Fibroblast of skin of left quadriceps (primary cell): ENCODE measurements at places on chromosomes 12 and 14.

GRCh38 chr12:114694436-114695304 is 10.7 kb upstream of the TBX3 start:
- DNase-seq: no peak

GRCh38 chr14:56295743-56296142 is 177.5 kb downstream of the PELI2 start:
- DNase-seq: no peak

GRCh38 chr14:22280497-22281316 is 308.3 kb downstream of the DAD1 start:
- no peak for DNase-seq

DNA sequence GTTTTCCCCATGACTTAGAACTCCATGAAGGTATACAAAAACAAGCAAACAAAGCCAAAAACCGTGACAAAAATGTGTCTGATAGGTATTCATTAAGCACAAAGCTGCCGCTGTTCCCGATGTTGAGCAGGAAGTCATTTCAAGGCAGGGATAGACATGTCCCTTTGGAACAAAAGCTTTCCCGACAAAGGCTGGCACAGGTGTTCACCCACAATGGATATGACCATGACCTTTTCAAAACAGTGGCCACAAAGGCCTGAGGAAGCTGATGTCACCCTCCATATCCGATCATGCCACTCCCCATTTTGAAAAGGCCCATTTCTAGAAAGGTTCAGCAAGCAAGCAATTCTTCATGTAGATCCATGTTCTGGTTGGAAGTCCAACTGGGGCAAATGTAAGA is 279.1 kb downstream of the BTG1 start:
- DNase-seq: no peak

DNA sequence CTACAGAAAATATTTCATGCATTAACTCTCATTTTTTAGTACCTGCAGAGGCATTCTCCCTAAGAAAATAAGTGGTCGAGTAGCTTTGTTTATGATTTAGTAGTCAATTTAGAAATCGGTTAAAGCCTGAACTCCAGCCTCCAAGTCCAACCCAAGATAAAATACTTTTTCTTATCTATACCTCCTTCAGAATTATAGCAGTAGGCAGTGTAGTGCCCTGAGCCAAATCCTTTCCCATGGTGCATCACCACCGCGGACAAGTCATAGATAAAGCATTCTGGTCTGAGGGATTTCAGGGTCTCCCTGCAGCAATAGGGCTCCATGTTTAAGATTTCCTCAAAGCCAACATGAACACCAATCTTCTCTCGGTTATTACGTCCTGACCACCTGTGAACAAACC is 30.5 kb downstream of the USP44 start:
- DNase-seq: no peak

DNA sequence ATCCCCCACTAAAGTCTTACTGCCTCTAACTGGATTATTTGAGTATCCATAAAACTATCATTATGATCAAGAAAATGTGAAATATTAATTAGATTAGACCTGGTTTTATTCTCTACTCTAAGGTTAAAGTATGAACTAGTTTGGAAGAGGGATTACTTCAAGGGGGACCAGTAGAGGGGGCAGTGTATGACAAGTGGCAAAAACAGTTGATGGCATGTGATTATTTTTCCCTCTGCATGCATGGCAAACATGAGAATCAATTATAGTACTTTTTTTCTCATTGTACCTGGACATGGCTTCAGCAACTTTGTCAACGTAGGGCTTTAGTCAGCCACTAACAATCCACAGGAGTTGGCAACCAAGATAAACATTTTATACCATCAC is 145.0 kb upstream of the SLC38A2 start:
- DNase-seq: no peak

DNA sequence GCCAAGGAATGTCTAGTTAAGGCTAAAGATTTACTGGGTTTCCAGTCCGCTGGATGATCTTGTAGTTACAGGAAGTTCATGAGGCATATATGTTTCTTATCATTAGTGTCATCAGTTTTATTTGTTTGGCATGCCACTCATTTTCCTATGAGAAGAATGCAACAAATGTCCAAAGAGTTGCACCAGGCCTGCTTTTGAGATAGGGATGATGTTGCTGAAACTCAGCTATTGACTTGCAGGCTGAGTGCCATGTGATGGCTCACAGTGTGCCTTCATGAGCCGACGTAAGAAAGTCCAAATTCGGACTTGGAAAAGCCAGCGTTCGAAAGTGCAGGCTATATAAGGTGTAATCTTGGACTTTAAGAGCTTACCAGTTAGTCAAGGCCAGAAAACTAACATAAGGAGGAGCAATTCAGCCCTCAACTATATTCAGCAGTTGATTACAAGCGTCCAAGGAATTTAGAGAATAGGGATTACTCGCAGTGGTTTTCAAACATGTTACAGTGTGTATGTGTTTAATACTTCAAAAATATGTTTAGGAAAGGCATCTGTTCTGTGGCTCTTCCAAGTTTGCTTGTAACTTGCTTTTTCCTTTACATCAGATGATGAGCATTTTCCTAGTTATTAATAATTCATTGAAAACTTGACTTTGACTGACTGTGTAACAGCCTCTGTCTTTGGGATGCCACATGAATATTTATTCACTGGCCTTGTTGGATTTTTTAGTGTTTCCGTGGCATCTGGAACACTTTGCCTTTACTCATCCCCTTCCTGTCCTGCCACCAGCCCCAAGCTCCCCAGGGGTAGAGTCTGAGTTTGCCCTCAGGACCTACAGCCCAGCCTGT is 101.3 kb downstream of the LGMN start:
- DNase-seq: peak; percentile 85

GRCh38 chr12:131855521-131856142 is 27.4 kb downstream of the MMP17 start:
- no peak for DNase-seq

- no peak for DNase-seq
Observed at GRCh38 chr12:110280392-110280778, 662 bp upstream of the ATP2A2 start.

GRCh38 chr14:100609331-100609870 is 22.2 kb upstream of the BEGAIN start:
- DNase-seq: no peak

GRCh38 chr14:30283822-30284446 is 275.0 kb upstream of the G2E3 start:
- DNase-seq: peak; percentile 10

DNA sequence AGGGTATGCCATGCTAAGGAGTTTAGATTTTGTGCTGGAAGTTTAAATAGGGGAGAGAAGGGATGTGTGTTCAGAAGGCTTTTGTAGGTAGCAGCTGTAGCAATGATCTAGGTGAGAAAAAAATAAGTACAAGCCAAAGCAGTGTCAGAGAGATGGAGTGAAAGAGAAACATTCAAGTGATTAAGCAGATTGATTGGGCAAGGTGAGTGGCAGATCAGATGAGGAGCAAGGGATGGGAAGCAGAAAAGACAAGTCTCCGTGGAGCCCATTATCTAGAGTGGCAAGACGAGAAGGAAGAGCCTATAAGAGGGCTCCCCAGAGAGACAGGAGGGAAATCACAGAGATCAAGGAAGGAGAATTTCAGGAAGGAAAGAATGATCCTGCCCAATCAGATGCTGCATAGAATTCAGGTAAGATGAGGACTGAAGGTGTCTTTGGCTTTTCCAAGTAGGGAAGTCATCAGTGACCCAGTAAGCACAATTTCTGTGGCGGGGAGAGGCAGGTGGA is 133.5 kb downstream of the ETV6 start:
- no peak for DNase-seq

DNA sequence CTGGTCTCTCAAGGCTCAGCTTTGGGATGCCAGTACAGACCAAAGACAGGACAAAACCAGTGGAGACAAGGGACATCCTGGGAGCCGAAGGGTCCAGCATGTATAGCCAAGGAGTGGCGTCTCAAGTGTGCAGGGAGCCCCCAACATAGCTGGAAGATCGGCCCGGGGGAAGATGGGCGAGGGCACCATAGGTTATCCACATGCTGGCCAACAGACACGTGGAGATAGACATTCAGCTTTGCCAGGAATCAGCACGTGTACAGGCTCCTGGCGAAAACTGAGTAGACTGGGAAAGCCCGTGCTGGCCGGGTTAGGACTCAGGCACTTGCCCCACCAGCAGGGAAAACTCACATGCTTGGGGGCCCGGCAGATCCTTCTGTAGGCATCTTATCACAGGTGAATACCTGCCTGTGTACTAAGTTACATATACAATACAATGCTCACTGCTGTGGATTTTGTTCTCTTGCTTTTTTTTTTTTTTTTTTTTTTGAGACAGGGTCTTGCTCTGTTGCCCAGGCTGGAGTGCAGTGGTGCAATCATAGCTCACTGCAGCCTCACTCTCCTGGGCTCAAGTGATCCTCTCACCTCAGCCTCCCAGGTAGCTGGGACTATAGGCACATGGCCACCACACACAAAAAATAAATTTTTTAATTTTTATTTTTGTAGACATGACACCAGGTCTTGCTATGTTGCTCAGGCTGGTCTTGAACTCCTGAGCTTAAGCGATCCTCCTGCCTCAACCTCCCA is 5.6 kb upstream of the ANKRD9 start:
- no peak for DNase-seq

DNA sequence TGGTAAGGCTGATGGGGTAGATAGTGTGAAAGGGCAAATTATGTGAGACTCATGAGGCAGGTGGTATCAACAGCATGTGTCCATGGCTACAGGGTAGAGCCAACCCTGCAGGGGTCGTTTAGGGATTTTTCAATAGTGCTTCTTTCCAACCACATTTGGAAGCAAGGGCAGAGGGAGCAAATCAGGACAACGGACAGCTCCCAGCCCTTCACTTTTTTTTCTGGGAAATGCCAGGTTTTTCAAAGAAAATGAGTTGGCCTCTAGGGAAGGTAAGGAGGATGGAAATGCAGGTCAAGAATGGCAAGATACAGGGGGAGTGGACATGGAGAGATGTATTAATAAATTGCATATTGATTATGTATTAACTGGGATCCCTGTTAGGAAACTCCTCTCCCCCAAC is 4.9 kb upstream of the CMA1 start:
- DNase-seq: no peak

GRCh38 chr14:22383515-22384166 is 205.4 kb downstream of the DAD1 start:
- DNase-seq: no peak

DNA sequence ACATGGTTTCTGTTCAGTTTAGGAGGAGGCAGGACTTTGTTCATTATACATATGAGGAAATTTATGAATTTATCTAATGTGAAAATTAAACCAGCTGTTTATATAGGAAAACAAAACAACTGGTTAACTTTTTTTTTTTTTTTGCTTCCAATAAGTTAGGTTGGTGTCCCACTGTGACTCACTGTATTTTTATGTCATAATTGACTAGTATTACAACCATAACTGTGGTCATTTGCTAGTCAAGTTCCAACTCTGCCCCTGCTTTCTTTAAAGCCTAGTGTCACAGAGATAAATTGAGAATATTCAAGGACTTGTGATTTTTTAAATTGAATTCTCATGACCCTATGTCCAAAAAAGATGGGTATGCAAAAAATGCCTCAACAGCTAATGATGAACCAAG is 227.7 kb downstream of the BCAT1 start:
- DNase-seq: no peak

- no peak for DNase-seq
Observed at GRCh38 chr12:109502332-109502731, 24.9 kb downstream of the UBE3B start.

- DNase-seq: no peak
Observed at GRCh38 chr12:124147575-124147974, 147.3 kb upstream of the RFLNA start.

DNA sequence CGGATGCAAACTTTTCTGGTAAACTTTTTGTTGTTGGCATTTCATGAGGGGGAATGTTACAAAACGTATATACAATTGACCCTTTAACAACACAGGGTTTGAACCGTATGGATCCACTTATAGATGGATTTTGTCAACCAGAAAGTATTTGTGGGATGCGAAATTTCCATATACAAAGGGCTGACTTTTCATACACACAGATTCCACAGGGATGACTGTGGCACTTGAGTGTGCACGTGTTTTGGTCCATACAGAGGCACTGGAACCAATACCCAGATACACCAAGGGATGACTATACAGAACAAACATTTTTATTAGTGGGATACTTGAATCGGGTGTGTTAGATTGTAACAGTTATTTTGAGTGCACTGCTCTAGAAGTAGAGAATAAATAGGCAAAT is 29.8 kb upstream of the CCT2 start:
- DNase-seq: peak; percentile 97

- no peak for DNase-seq
Observed at GRCh38 chr14:64703395-64704142, 655 bp upstream of the PLEKHG3 start.

DNA sequence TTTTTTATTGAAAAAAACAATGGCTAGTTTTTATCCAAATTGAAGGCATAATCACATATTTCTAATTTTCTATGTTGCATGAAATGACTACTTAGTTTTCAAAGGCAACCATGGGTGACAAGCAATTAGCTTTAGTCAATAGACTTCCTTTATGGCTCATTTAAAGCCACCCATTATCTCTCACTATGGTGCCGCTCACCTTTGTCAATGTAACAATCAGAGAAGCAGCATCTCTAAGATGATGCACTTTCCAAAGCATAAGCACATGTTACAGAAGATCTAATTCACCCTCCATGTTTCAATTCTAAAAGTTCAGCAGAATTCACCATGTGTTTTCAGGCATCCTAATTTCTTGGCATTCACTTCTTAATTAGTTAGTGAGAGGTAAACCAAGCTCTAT is 166.6 kb upstream of the RPL10L start:
- no peak for DNase-seq

DNA sequence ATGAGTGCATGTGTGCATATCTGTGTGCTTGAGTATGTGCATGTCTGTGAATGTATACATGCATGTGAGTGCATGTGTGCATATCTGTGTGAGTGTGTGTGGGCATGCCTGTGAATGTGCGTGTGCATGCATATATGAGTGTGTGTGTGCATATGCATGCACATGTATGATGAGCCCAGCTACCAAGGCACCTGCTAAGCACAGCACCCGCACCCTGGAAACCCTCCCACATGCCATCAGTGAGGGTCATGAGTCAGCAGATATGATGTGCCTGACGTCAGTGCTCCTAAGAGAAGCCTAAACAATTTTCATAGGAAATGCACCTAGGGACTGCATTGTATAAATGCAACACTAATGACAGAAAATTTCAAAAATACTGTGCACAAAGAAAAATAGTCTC is 151.1 kb downstream of the KIF26A start:
- DNase-seq: no peak

- peak; percentile 50 for DNase-seq
Observed at GRCh38 chr14:31205681-31206535, 1.7 kb downstream of the HECTD1 start.

DNA sequence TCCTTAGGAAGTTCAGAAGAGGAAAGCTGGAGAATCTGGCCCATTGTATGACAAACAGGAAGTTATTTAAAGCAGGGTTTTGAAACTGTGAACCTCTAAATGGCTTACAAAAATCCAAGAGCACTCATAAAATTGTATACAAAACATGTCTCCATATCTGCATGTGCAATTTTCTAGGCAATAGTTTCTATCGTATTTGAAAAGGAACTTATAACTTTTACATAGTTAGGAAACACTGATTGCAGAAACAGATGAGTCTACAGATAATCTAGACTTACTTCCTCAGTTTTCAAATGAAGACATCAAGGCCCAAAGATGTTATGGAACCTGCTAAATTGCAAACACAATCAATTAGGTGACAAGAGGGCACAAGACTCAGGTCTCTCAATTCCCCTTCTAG is 53.3 kb upstream of the ETV6 start:
- DNase-seq: no peak

GRCh38 chr14:55107766-55108554 is 21.1 kb upstream of the LGALS3 start:
- peak; percentile 70 for DNase-seq

GRCh38 chr12:8011331-8011730 is 21.2 kb upstream of the FOXJ2 start:
- DNase-seq: no peak

- DNase-seq: no peak
Observed at GRCh38 chr12:48329199-48329939, 21.4 kb downstream of the ZNF641 start.
